ENCODE measurements at places on chromosomes 6 and 20.

DNA sequence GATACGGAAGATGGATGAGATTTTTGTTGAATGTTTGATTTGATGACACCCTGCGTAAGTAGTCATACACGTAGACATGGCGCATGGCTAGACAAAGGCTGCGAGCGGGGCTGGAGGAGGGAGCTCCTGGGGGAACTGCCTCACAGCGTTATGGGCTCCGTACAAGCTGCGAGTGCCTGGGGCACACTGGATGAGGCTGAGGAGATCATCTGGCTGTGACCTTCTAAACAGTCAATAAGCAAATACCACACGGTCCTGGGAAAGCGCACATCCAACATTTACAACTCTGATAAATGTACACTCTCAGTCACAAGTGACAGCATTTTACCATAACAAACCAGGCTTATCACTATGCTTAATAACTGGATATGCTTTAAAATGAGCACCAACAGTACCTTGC lies 37.1 kb downstream of the SMLR1 start:
- no peak for DNase-seq

DNA sequence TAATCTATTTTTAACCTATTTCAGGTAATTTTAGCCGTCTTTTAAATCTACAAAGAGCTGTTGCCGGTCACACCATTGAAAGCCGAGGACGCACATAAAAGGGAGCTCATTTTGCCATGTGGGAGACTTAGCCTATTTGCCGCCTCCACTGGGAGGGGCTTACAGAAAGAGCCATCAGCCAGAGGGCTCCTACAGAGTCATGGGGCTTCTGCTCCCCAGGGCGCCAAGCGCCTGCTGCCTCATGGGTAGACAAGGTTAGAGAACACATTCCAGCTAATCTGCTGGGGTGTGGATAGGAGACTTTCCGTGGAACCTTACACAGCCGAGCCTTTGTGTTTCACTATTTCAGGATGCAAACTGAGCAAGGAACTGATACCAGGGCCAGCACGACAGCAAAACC lies 12.6 kb downstream of the PCMTD2 start:
- no peak for DNase-seq

DNA sequence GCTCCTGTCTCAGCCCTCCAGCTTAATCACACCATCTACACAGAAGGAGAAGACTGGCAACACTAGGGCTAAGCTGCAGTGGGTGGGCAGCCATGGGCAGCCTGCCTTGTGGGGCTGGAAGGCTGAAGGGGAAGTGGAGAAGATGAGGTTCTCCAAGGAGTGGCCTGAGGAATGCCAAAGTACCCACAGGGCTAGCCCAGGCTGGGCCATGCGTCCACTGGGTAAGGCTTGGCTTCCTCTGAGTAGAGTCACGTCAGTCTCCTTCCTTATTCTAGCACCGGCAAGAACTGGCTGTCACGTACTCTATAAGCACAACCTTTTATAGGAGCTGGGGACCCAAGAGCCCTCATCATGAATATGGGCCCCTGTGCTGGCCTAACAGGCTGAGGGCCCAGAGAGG lies 110.6 kb upstream of the SIRPA start:
- no peak for DNase-seq

- DNase-seq = no peak
Observed at GRCh38 chr6:125752773-125753172, 3.3 kb downstream of the HEY2 start.

DNA sequence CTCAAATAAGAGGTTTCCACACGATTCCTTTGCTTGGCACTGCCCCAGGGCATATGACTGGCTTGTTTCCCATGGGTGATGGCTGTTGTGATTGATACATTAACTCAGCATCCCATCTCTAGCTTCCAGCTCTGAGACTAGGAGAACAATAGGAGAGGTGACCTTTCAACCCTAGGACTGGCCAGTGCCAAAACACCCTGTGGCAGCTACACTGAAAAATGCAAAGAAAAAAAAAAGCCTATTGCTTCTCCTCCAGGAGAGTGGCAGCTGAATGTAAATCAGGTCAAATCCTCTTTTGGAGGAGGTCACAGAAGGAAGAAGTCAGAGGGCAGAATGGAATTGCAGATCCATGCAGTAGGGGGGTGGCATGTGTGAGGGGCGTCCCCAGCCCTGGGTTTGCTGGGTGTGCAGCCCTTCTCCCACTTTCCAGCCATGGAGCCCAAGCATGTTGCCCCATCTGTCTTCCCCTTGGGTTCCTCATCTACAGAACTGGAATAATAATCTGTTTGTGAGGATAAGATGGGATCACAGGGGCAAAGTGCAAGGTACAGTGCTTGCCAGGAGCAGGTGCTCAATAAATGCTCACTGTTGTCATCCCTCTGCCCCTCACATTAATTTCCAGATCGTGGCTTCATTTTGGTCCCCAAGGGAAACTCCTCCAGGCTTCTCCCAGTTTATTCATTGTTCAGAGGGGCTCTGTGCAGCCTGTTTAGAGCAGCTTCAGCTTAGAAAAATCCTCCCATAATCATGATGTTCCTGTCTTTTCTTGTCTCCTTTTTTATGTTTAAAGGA lies 245.0 kb upstream of the RIN2 start:
- no peak for DNase-seq

GRCh38 chr6:169199625-169200335 lies 53.9 kb downstream of the THBS2 start:
- no peak for DNase-seq

GRCh38 chr6:19417713-19418112 lies 419.5 kb upstream of the ID4 start:
- no peak for DNase-seq

GRCh38 chr20:57437267-57437666 lies 46.1 kb downstream of the RBM38 start:
- DNase-seq = no peak

- no peak for DNase-seq
Observed at GRCh38 chr6:72421387-72421786, 200.5 kb upstream of the KCNQ5 start.

GRCh38 chr6:18422136-18422535 lies 35.0 kb downstream of the RNF144B start:
- DNase-seq = no peak

GRCh38 chr6:87738000-87738399 lies 36.0 kb upstream of the AKIRIN2 start:
- no peak for DNase-seq

- DNase-seq = no peak
Observed at GRCh38 chr6:56708810-56709597, 66.3 kb upstream of the DST start.

- DNase-seq = no peak
Observed at GRCh38 chr6:37059344-37060194, 54.1 kb downstream of the FGD2 start.

GRCh38 chr6:36018339-36018738 lies 6.1 kb downstream of the SLC26A8 start:
- DNase-seq = no peak

Data from iPS DF 19.7 (cell line).